Right renal cortex interstitium (tissue), 3 donors: ENCODE measurements at places on chromosomes 2 and 18.

DNA sequence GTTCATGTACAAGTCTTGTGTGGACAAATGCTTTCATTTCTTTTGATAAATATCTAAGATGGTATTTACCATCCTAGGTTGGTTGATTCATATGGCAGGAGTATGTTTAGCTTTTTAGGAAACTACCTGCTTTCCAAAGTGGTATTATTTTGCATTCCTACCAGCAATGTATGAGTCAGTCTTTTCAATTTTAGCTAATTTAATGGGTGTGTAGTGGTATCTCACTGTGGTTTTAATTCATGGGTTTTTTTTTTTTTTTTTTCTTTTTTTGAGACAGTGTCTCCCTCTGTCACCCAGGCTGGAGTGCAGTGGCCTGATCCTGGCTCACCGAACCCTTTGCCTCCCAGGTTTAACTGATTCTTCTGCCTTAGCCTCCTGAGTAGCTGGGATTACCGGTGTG is 4.2 kb downstream of the ZNF512 start:
- DNase-seq: no peak

DNA sequence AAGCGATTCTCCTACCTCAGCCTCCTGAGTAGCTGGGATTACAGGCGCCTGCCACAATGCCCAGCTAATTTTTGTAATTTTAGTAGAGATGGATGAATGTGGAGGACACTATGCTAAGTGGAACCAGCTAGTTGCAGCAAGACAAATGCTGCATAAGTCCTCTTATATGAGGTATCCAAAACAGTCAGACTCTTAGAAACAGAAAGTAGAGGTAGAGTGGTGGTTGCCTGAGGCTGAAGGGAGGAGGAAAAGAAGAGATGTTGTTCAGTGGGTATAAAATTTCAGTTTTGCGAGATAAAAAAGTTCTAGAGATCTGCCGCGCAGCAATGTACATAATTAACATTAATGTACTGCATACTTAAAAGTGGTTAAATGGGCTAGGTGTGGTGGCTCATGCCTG is 145.3 kb upstream of the SPRED2 start:
- DNase-seq: no peak

DNA sequence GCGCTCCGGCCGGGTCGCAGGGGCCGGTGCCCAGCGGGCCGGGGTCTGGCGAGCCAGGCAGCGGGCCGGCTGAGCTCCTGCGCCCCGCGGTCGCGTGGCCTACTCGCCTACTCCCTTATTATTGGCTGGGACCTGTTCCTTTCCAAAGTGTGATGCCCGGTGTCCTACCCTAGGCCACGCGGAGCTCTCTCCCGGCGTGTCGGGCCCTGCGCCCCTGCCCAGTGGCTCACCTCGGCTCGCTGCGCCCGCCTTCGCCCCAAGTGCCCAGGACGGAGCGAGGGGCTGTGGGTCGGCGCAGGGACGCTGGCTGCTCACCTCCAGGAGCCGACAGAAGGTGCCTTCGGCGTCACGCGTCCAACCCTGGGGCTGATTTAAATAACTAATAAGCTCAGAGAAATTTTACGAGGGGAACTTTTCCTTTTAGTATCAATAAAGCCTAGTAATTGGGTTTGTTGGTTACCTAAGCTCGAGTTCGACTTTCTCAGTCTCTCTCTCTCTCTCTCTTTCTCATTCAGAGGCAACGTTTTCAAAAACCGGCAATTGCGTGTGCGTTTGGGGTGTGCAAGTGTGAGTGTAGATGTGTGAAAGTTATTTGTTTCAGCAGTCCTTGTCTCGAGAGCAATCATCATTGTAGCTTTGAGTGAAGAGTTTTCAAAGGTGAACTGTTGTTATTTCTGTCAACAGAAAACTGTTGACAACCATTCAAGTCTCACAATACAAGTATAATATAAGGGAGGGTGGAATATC is 7.0 kb upstream of the SATB2 start:
- no peak for DNase-seq

GRCh38 chr2:36750101-36750500 is 53.6 kb downstream of the VIT start:
- DNase-seq: no peak
